Neuronal stem cell (in vitro differentiated cells): ENCODE measurements at places on chromosomes 6 and 20.

GRCh38 chr20:62671765-62672164 is 29.5 kb downstream of the SLCO4A1 start:
- DNase-seq = no peak

- no peak for DNase-seq
These were observed 19.5 kb upstream of the PRELID3B start for GRCh38 chr20:59062081-59062480.

GRCh38 chr6:140572129-140572528 is 1197.7 kb upstream of the CITED2 start:
- DNase-seq = no peak

GRCh38 chr6:82035526-82035925 is 212.0 kb downstream of the IBTK start:
- DNase-seq = no peak

DNA sequence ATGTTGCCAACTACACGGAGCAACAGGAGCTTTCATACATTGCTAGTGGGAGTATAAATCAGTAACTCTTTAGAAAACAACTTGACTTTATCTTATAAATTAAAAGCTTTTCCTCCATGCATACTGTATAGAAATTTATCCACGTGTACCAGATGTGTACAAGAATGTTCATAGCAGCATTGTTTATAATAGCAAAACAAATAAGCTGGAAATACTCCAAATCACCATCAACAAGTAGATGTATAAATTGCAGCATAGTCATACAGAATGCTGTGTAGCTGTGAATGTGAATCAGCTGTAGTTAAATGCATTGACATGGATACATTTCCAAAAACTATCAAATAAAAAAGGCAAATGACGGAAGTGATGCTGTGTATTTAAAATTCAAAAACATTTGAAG is 6.0 kb downstream of the PSMF1 start:
- DNase-seq = no peak

GRCh38 chr20:435558-435957 is 26.8 kb downstream of the TBC1D20 start:
- DNase-seq = no peak

DNA sequence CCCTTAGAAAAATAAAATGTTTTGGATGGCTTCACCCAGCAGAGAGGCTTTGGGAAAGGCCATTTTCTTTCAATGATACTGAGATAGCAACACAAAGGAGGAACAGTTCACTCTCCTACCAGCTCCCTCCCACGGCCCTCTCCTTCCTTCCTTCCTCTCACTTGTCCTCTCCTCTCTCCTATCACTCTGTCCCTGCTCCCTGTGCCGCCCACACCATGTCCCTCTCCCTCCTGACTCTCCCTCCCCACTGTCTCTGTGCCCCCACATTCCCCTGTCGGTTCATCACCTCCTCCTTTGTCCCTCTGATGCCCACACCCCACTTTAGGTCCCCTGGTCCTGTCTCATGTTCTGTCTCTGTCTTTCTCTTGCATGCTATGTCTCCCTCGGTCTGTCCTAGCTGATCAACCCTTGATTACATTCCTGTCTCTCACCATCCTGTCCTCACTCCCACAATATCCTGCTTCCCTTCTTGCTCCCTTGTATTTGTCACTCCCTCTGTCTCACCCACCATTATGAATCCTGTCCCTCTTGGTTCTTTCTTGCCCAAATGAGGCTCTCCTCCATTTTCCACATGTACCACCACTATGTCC is 30.1 kb downstream of the ELMO2 start:
- no peak for DNase-seq

- DNase-seq = no peak
These were observed 237.7 kb downstream of the FOXA2 start for GRCh38 chr20:22346716-22347115.

- no peak for DNase-seq
These were observed 13.6 kb upstream of the CEP85L start for GRCh38 chr6:118665011-118665410.

DNA sequence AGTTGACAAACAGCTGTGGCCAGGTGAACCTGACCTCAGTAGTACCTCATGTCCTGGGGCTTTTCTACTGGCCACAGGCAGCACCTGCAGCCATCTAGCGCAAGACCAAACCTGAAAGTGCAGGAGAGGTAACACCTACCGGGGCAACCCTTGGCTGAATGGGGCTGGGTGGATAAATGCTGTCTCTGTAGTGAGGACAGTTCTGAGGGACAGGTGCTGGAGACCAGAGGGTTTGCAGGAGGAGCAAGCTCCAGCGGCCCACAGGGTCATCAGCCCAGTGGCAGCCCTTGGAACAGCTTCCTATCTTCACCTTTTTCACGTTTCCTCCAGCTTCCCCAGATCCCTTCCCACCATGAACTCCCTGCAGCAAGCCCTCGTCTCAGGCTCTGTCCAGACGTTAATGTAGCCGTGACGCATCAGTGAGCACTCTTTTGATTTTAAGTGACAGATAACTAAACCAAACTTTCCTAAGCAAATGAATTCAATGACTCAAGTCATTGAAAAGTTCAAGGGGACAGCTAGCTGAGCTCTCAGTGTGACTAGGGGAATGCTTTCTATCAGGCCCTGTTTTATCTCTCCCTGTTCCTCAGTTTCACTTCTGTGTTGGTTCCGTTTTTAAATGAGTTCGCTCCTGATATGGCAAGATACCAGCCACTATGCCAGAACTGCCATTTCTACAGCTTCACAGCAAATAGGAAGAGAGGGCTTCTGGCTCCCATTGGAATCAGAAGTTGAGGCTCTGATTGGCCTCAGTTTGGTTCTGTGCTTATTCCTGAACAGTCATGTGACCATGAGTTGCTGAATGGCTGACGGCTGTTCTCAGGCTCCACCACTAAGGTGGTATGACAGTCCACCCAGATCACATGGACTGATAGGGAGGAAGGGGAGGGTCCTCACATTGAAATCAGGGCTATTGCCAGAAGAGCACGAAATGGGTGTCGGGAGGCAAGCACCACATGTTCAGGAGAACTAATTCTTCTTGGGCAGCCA is 12.1 kb upstream of the PFDN4 start:
- no peak for DNase-seq

DNA sequence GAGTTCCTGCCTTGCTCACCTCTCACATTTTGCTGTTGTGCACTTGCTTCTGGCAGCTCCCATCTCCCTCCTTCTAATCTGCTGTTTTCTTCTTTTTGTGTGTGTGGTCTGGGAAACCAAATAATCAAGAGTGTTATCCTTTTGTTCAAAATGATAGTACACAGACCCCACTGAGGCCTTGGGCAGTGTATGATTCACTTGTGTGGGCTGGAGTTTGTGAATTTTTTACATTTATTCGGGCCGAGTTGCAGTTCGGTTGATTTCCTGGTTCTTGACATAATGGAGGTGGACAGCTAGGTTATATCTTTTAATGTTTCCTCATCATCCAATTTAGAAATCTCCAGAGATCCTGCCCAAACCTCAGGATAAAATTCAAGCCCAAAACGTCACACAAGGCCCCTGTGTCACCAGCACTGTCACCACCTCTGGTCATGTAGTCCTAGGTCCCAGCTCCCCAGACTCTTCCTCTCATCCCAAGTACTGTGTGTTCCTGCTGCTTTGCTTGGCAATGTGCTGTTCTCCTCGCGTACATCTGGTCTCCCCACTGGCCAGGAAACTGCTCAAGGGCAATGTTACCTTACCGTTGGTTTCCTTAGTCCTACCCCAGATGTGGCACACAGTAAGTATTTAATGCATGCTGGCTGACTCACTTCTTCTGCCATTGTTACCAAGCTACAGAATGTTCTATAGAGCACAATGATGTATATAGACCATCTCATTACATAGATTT is 55.7 kb upstream of the PHACTR2 start:
- no peak for DNase-seq

GRCh38 chr20:46552460-46553420 is 2.3 kb upstream of the OCSTAMP start:
- no peak for DNase-seq

DNA sequence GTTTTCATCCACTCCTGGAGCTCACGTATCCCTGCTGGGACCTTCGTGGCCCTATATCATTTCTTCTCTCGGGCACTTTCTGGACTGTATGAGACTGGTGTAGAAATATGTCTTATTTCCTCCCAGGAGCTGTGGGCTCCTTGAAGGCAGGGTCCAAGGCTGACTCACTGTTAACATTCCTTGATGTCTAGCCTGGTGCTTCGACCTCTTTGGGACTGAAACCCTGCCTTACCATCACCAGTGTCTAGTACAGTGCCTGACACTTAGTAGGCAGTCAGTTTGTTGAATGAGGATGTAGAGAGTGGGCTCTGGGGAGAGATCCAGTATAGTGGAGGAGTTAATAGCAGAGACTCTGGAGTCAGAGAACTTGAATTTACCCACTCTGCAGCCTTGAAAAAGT is 23.6 kb downstream of the POFUT1 start:
- no peak for DNase-seq

GRCh38 chr20:8443464-8444072 is 311.5 kb downstream of the PLCB1 start:
- DNase-seq = no peak

DNA sequence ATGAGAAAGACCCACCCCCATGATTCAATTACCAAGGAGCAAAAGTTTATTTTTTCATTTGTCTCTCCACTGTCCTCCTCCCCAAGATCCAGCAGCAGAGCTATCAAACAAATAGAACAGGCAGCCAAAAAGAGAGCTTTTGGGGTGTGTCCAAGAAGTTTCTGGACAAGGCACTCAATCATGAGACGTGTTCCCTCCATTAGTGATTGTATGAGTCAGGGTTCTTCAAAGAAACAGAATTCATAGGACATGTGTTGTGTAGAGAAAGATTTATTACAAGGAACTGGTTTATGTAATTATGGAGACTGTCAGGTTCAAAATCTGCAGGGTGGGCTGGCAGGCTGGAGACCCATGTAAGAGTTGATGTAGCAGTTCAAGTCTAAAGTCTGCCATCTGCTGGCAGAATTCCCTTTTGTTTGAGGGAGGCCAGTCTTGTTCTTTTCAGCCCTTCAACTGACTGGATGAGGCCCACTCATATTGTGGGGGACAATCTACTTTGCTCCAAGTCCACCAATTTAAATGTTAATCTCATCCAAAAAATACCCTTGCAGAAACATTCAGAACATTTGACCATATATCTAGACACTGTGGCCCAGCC is 248.1 kb upstream of the OPRM1 start:
- no peak for DNase-seq

- DNase-seq = no peak
These were observed 355.3 kb upstream of the SOX4 start for GRCh38 chr6:21238208-21238607.

- no peak for DNase-seq
These were observed 32.3 kb upstream of the SLC22A23 start for GRCh38 chr6:3489027-3489757.

DNA sequence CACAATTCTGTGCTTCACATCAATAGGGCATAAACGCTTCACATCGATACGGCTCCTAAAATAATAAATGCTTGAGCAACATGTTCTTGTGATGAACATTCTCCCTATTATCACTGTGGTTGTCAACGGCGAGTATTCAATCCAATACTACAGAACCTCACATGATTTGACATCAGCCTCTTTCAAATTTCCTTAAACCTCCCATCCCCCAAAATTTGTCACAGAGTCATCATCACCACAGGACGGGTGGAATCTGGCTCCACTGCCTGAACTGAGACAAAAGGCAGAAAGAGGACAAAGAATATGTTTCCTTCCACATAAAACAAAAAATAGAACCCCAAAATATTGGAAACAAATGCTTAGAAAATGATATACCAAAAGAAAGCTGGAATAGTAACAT is 7.3 kb downstream of the THEMIS start:
- no peak for DNase-seq

GRCh38 chr6:164911873-164912580 is 397.4 kb downstream of the C6orf118 start:
- DNase-seq = no peak

DNA sequence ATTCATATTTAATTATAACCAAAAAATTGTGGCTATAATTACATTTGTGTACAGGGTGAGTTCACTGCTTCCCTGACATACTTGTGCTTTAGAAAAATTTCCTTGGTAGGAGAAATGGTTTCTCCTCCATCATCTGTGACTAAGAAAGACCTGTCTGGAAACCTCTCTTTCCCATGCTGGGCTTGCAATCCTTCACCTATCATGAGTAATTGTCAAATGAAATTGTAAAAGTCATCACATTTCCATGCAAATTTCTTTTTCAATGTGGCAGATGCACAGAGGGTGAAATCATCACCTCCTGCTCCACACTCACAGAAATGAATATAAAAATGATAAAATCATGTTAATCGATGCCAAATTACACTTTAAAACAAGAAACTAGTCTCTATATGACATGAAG is 1.5 kb upstream of the SIRPB1 start:
- DNase-seq = no peak

GRCh38 chr20:49388744-49389143 is 93.7 kb downstream of the KCNB1 start:
- no peak for DNase-seq

- DNase-seq = no peak
These were observed 78.5 kb upstream of the FRMD1 start for GRCh38 chr6:168157272-168158212.

- DNase-seq = no peak
These were observed 371.8 kb upstream of the NRSN1 start for GRCh38 chr6:23754197-23754596.

DNA sequence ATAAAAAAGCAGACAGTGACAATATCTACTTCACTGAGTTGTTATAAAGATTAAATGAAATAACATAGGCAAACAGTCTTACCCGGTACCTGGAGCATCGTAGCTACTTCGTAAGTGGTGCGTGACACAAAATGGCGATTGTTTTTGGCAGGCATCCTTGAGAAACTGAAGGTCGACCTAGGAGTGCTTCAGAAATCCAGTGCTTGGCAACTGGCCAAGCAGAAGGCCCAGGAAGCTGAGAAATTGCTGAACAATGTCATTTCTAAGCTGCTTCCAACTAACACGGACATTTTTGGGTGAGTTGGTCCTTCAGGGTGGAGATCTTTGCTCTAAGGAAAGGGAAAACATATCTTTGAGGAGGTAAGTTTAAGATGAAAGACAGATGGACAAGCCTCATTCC is 4.8 kb downstream of the BPIFA2 start:
- DNase-seq = no peak

DNA sequence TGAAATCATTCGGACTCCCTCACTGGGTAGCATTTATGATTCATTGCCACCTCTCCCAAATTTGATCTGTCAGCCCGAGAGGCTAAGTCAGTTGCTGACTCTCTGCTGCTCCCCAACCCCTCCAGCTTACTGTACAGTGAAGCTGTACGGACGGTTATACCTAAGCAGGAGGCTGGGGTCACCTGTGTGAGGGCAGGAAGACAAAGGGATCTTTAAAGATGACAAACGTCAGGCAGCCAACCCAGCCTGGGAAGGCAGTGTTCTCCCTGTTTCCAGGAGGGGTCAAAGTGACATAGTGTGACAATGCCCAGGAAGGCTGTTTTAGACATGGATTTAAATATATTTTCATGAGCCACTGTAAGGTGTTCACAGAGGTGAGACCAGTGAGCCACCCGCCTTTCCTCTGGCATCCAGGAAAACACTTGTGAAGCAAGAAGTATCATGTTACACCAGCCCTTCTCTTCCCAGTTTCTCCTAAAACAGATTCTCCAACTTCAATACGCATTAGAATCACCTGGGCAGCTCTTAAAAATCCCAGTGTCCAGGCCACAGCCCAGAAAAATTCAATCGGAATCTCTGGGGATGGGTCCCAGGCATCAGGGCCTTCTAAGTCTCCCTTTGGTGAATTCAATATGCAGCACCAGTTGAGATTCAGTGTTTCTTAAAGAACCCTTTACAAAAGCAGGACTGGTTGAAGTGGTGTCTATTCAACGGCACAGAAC is 6.8 kb upstream of the PAX1 start:
- DNase-seq = no peak
